ENCODE measurements at places on chromosomes 6 and 20. TPM values are rescaled to one million over a fixed set of nuclear protein-coding genes. Genes with fewer than 3 reads are reported as not detected.

Gene SNAI1
- 19.1 TPM for total RNA-seq

GRCh38 chr20:41349266-41349665 lies 8.6 kb downstream of the LPIN3 start:
- no peak for DNase-seq

DNA sequence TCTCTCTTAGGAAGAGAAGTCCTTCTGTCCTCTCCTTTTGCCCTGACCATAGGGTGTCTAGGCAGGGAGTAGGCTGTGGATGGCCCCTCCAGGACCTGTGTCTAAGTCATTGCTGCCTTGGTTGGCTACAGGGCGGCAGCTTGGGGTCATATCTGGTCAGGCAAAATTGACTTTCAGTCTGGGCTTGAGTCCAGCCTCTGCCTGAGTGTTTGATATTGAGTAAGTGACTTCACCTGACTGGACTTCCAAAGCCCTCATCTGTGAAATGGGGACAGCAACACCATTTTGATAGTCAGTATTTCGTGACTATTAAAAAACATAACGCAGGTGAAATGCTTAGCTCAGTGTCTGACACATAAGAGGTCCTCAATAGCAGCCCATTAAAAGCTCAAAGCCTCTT lies 4.6 kb downstream of the TGM3 start:
- no peak for DNase-seq

Gene TREML2
- 1.0 TPM for total RNA-seq

Gene PGC
- not detected for total RNA-seq

- no peak for DNase-seq
Observed at GRCh38 chr20:31674895-31675827, 37.4 kb downstream of the COX4I2 start.

DNA sequence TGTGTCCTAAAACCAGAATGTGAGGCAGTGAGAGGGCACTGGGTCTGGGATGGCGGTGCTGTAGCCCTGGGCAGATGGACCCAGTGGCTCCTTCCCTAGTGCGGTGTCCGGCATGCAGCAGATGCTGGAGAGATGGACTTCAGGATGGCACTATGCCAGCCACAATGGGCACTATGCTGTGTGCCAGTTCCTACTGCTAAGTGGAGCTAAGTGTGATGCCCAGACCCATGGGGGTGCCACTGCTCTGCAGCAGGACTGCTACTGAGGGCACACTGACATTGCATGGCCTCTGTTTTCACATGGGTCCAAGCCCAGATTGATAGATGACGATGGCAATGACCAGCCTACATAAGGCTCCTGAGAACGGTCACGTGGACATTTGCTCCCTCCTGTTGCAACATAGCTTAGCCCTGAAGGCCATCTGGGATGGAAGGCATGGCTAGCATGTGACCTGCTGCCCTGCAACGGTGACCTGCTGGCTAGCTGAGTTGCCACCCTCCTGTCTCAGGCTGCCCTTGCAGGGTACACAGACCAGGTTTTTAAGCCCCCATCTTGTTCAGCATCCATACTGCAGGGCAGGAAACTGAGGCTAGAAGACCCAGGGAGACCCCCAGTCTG lies 31.3 kb upstream of the KCNK16 start:
- no peak for DNase-seq

- no peak for DNase-seq
Observed at GRCh38 chr6:15444081-15444731, 198.3 kb downstream of the JARID2 start.

GRCh38 chr6:131226459-131227157 lies 91.3 kb downstream of the AKAP7 start:
- no peak for DNase-seq

DNA sequence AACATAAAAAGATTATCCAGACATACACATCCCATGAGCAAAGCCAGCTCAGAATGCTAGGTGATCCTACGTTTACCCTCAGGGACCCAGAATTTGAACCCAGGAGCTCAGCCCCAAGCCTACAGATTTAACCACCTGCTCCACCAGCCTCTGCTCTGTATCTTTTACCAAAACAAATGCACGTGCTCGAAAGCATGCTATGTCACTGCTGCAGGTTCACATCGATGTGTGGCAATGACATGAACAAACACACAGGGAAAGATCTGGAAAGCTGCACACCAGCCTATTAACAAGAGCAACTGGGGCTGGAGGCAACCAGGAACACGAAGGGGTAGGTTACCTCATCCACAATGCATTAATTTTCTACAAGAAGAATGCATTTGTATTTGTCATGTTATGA lies 32.1 kb downstream of the PREX1 start:
- no peak for DNase-seq

- no peak for DNase-seq
Observed at GRCh38 chr20:19742974-19743639, 15.0 kb upstream of the RIN2 start.

- DNase-seq = no peak
Observed at GRCh38 chr6:142605922-142606485, 304.2 kb downstream of the ADGRG6 start.

Gene CTCFL
- 0.16 TPM for total RNA-seq

DNA sequence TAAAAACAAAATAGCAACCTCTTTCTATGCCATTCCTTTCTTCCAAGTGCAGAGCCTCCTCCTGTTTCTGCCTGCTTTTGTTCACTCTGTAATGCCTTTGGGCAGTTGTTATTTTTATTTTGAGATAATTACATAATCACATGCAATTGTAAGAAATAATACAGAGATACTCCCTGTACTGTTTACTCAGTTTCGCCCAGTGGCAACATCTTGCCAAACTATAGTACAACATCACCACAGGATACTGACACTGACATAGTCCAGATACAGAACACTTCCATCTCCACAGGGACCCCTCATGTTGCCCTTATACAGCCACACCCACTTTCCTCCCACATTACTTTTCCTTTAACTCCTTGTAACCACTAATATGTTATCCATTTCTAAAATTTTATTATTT lies 59.7 kb downstream of the BANF2 start:
- DNase-seq = no peak

Gene C20orf141
- total RNA-seq = 0.84 TPM

Gene ETV7
- 0.29 TPM for total RNA-seq

DNA sequence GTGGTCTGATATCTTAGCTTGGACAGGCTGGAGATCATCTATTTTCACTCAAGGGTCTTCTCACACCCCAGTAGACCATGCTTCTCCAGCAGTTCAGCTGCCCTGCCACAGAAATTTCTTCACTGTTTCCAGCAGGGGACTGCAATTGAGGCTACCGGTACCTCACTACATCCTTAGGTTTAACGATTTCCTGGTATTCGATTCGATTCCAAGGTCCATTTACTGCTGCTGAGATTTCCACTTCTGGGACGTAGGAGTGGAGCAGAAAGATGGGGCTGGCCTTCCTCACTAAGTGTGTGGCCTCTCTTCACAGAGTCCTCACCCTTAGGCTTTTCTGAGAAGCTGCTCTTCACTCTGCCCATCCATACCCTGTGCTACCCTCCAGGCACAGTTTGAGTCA lies 6.2 kb downstream of the VPS16 start:
- no peak for DNase-seq

Gene RAET1L
- not detected for total RNA-seq

Gene LY6G6D
- not detected for total RNA-seq

GRCh38 chr6:147040121-147040910 lies 163.9 kb upstream of the STXBP5 start:
- DNase-seq = no peak

Gene PTPRK
- 13.6 TPM for total RNA-seq

Gene DEFB132
- 1.5 TPM for total RNA-seq

Gene XKR7
- total RNA-seq = not detected

Gene IMPG1
- not detected for total RNA-seq

- no peak for DNase-seq
Observed at GRCh38 chr6:36019167-36019566, 5.3 kb downstream of the SLC26A8 start.

- DNase-seq = no peak
Observed at GRCh38 chr20:14777591-14777990, 440.2 kb upstream of the FLRT3 start.

- DNase-seq = no peak
Observed at GRCh38 chr6:41958022-41958856, 16.6 kb upstream of the CCND3 start.

- no peak for DNase-seq
Observed at GRCh38 chr6:114240796-114241195, 102.0 kb downstream of the HS3ST5 start.

GRCh38 chr6:157322792-157323254 lies 496 bp downstream of the TMEM242 start:
- DNase-seq = no peak

DNA sequence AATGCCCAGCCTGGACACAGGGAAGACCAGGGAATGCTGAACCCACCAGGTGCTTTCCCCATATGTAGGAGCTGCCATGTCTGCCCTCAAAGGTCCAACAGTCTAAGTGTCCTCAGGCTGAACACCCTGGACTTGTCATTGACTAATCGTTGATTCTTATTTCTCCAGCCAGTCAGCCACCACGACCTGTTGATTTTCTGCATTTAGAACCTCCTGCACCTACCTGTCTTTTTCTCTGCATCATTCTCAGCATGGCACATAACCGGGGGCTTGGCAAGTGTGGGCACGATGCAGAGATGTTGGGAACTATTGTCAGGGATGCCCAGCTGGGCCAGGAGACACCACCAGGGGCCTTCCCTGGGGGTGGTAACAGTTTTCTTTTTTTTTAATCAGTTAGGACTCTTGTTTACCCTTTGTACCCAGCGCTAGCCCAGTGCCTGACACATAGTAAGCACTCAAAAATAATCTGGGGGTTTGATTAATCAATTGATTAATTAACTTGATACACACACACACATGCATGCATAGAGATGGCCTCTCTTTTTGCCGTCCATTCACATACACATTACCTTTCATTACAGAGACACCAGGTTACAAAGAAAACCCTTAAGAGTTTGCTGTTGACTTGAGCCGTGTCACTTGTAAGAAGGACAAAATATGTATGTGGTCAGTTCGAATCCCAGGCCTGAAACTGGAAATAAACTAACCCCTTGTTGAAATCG lies 29.0 kb upstream of the SCUBE3 start:
- no peak for DNase-seq

Gene BTNL2
- not detected for total RNA-seq

Gene RNF39
- not detected for total RNA-seq

DNA sequence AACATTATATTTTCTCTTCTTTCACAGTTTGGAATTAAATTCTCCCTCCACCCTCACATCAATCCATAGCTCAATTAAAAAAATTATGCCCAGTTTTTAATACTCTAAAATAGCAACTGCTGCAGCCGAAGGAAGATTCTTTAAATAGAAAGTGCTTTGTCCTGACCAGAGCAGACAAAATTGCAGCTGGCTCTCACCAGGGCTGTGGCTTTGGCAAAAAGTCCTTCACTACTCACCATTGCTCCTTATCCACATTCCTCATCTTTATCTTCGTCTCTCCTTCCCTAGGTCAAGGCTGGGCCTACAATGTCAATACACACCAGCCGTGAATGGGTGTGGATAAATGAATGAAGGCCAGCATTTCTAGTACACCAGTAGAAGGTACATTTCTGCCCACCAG lies 107.9 kb upstream of the VGLL2 start:
- no peak for DNase-seq

- no peak for DNase-seq
Observed at GRCh38 chr6:6024220-6024619, 17.5 kb upstream of the NRN1 start.

- no peak for DNase-seq
Observed at GRCh38 chr20:8356806-8357205, 224.7 kb downstream of the PLCB1 start.

DNA sequence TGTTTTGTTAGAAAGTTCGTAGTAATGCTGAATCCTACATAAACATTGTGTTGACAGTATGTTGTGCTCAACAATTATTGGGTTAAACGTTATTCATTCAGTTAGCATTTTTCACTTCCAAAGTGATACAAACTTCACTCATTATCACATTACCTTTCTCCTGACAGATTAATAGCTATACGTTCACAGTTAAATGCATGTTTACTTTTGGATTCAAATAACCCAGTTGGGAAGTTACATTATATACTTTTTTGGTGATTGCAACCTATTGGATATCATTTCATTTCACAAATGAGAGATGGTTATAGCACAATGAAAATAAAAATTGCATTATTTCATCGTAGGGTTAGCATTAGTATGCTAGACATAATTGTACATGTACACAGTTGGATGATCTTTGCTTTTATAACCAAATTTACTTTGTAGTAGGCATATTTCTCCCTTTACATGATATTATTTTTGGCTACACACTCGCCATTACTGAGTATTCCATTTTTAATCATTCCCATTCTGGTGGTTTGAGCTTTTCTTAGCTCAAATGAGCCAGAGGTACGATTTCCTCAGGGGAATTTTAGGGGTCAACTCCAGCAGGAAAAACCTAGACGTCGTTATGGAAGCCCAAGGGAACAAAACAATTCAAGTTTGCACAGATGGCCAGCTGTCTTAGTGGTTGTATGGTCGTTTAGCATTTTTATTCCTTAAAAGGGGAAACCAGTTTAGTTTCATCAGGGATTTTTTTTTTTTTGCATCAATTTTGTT lies 2.1 kb upstream of the HIVEP1 start:
- DNase-seq = no peak
